ENCODE measurements at places on chromosomes 11 and 22.

- no peak for DNase-seq
These were observed 15.8 kb upstream of the SLCO2B1 start for GRCh38 chr11:75135021-75135650.

DNA sequence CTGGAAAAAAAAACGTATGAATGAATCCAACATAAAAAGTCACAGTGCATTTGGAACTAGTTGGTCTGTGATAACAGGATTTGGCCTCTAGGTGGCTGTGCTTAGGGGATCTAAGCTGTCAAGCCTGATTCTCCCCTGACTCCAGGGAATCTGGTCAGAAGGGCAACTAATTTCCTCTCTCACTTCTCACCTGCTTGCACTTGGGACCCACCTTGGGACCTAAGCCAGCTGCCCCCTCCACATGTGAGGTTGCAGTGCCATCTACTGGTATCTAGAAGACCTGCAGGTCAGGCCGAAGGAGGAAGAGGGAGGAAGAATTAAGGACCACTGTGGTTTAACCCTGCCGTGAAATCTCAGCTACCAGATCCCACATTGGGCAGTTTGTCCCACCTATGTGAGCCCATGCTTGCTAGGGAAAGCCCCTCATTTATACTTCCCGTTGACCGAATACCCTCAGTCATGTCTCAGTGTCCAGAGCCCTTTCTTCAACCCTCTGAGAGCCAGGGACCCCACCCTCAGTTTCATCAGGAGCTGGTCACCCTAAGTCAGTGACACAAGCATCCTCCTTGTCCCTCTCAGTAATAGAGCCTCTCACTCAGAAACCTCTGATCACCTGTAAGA lies 33.2 kb upstream of the CAVIN3 start:
- no peak for DNase-seq

- no peak for DNase-seq
These were observed 1085.9 kb downstream of the TBC1D22A start for GRCh38 chr22:47848184-47848920.

- no peak for DNase-seq
These were observed 27.4 kb upstream of the IRAG1 start for GRCh38 chr11:10720881-10721376.

DNA sequence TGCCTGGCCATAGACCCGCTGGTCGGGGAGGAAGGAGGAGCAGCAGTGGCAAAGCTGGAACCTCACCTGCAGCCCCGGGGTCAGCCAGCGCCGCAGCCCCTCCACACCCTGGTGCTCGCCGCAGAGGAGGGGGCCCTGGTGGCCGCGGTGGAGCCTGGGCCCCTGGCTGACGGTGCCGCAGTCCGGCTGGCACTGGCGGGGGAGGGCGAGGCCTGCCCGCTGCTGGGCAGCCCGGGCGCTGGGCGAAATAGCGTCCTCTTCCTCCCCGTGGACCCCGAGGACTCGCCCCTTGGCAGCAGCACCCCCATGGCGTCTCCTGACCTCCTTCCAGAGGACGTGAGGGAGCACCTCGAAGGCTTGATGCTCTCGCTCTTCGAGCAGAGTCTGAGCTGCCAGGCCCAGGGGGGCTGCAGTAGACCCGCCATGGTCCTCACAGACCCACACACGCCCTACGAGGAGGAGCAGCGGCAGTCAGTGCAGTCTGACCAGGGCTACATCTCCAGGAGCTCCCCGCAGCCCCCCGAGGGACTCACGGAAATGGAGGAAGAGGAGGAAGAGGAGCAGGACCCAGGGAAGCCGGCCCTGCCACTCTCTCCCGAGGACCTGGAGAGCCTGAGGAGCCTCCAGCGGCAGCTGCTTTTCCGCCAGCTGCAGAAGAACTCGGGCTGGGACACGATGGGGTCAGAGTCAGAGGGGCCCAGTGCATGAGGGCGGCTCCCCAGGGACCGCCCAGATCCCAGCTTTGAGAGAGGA lies 11.9 kb downstream of the TMEM121B start:
- DNase-seq, result no peak

DNA sequence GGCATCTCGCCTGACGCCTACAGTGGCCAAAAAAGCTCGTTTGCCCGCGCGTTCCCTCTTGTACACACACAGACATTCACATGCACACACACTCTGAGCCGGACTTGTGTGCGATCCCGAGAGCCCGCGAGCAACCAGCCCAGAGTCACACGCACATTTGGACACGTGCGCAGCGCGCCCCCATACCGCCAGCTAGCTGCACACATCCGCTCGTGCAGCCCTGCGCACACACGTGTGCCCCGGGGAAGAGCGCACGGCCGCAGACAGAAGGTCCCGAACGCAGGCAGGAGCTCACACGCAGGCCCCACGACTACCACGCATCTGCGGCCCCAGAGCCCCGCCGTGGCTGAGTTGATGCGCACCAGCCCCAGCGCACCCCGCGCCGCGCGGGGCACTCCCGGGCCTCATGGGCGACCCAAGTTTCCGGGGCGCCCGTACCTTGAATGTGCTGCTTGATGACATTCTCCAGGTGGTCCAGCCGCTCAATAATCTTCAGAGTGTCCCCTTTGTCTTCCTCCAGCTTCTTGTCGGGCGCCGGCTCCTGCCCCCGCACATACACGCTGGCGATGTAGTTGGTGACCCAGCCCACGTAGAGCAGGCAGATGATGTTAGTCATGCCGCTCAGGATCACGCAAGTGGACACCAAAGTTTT lies 758 bp downstream of the GALNT18 start:
- DNase-seq, result peak; percentile 37

- DNase-seq, result no peak
These were observed 106.0 kb upstream of the ASPHD2 start for GRCh38 chr22:26323013-26323412.

GRCh38 chr11:26329206-26329605 lies 2.7 kb upstream of the ANO3 start:
- DNase-seq, result no peak

DNA sequence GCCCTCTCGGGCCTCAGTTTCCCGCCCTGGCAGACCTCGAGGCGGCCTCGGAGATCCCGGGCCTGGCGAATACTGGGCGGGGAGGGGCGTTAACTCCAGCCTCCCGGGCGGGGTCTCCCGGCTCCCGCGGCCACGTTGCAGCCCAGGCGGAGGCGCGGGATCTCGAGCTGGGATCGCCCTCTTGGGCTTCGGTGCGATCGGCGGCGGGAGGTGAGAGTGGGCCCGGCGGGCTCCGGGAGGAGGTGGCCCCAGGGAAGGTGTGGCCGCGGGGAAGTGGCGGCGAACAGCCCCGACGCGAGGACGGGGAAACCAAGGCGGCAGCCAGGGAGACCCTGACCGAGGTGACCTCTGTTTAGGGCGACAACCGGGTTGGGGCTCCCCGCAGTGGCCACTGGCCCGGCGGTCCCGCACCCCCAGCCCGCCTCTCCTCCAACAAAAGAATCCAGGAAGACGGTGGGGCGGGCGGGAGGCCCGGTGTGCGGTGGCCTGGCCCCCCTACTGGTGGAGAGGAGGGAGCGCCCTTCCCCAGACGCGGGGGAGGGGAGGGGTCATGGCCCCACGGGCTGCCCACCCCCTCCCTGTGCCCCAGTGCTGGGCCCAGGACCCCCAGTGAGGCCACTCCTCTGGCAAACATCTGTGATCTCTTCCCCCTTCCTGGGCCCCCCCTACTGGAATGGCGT lies at the start of gene PHETA2:
Gene PHETA2, plus strand, starts transcription at position 117 of the 680 bp plus-strand sequence. CDS start 3,046 bp downstream, outside the sequence.
- DNase-seq, result no peak

GRCh38 chr11:2704896-2705606 lies 5.3 kb upstream of the KCNQ1OT1 start:
- no peak for DNase-seq

DNA sequence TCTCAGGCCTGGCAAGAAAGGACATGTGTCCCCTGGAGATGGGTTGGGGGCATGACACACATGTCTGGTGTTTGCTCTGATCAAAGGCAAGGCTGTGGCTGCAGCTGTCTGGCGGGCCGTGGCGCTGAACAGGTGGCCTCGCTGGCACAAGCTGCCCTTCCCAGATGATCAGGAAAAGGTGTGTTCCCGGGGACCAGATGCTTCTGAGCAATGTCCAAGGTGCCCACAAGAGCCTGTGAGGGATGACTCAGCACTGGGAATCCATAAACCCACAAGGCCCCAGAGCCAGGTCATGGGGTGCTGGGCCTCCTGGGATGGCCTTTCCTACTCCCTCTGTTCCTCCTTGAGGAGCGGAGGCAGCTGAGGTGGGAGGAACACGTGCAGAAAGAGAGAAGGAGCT lies 9.7 kb upstream of the LRP5 start:
- no peak for DNase-seq

DNA sequence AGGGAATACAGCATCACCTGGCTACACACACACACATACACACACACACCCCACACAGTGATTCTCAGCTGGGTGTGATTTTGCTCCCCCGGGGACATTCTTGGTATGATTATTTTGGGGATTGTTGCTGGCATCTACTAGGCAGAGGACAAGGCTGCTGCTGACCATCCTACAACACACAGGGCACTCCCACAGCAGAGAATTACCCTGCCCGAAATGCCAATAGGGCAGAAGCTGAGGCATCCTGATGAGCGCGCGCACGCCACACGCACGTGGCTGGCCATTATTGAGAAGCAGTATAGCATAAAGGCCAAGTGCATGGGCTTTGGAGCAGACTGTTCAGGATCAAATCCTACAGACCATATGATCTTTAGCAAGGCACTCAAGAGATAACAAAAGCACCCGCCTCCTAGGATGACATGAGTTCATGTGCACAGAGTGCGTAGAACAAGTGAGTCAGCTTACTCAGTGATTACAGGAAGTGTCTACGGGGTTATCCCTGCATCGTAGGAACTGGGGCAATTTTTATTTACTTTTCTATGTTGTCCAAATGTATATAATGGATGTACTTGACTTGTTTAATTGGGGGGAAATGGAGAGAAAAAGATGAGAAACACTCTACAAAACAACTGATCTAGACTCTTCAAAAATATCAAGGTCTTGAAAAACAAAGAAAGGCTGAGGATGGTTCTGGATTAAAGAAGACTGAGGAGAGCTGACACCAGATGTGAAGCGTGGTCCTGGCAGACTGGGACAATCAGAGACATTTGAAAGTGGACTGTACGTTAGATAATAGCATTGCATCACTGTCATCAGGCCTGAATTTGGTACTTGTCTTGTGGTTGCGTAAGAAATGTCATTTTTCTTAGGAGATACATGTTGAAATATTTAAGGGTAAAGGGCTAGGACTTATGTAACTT lies 7.2 kb upstream of the EHD1 start:
- no peak for DNase-seq

DNA sequence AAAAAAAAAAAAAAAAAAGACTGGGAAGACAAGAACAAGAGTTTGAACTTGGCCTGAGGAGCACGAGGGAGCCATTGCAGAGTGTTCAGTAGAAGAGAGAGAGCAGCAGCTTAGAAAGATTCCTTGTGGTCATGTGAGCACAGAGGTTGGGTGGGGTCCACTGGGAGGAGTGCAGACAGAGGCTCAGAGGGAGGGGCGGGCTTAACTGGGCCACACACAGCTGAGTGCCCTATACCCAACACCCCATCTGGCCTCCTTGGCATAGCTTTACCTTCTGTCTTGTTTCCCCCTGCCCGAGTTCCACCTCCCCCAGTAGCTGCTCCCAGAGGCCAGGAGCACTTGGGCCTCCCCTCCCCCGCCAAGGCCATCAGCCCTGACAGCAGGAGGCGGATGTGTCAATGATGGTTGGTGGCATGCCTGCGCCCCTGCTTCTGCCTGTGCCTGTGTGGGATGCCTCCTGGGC lies 12.1 kb downstream of the C11orf86 start:
- no peak for DNase-seq

DNA sequence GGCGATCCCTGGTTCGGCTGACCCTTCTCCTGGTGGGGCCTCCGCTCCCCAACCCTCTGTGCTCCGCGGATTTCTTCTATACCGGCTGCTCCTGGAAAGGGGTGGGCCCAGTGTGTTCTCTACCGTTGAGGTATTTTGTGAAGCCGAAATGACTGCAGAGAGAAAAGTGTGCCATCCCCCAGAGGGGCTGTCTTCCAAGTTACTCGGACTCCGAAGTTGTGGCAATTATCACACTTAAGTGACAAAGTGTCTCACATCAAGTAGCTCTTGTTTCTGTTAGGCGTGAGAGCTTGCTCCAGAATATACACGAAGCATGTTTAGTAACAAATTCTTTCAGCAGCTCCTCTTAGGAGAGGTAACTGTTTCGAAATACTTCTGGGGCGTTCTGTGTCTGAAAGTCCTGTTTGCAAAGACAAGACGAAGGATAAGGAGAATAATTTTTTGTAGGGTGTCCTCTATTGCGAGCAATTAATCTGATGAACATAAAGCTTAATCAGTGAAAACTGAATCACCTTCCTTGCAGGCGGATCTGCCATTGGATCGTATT lies 434 bp downstream of the XPNPEP3 start:
- no peak for DNase-seq

GRCh38 chr22:44981857-44982256 lies 27.9 kb downstream of the PHF21B start:
- no peak for DNase-seq

GRCh38 chr11:105891685-105892084 lies 130.4 kb downstream of the MSANTD4 start:
- DNase-seq, result no peak

DNA sequence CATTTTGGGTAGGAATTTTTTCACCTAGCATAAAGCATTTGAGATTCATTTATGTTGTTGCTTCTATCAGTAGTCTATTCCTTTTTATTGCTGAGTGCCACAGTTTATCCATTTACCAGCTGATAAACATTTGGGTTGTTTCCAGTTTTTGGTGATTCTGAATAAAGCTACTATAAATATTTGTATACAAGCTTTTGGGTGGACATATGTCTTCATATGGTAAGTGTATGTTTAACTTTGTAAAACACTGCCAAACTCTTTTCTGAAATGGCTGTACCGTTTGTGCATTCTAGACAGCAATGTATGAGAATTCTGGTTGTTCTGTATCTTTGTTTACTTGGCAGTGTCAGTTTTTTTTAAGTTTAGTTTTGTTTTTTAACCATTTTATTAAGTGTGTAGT lies 16.9 kb downstream of the USP47 start:
- DNase-seq, result no peak

GRCh38 chr11:76781807-76782530 lies 1.2 kb upstream of the TSKU start:
- no peak for DNase-seq

DNA sequence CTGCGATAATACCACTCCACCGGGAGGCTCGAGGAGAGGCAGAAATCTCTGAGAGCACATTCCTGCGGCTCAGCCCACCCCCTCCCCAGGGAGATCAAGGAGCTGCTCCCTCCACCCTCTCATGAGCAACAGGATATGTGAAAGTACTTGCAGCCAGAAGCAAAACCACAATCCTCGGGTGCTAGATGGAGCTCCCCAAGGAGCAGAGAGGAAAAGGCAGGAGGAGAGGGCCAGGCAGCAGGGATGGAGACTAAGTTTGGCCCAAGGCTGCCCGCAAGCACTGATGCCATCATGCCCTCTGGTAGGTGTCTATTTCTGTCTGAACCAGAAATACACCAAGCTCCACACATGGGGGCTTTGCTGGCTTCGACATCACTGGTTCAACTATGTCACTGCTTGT lies 22.3 kb downstream of the VPS37C start:
- DNase-seq, result no peak

- DNase-seq, result no peak
These were observed 2.4 kb downstream of the PHF21A start for GRCh38 chr11:46118702-46119351.

GRCh38 chr11:85539740-85540139 lies 87.4 kb downstream of the DLG2 start:
- DNase-seq, result no peak

All from occipital lobe (tissue), 3 donors.